ENCODE measurements at places on chromosomes 11 and 22. TPM values are rescaled to one million over a fixed set of nuclear protein-coding genes. Genes with fewer than 3 reads are reported as not detected.
A peak's percentile ranks its signal among the peaks of the same experiment; 100 is the strongest.

The CECR2 gene
- total RNA-seq = 40.5 TPM

The AIFM3 gene
- total RNA-seq = 1.8 TPM

The CTTN gene
- total RNA-seq = 239 TPM

The SCGB1C1 gene
- not detected for total RNA-seq

The MYO18B gene
- total RNA-seq = 1.9 TPM

The OR5B17 gene
- total RNA-seq = not detected

The NOL12 gene
- total RNA-seq = 17.1 TPM

The CARNS1 gene
- total RNA-seq = 0.29 TPM

GRCh38 chr11:45079943-45080719 is 66.3 kb upstream of the PRDM11 start:
- no peak overlapping the region for H3K4me3 ChIP-seq
- DNase-seq = no peak
- peaks cover 40% of the 10 kb centered on the region for H3K27me3 ChIP-seq
- H3K36me3 ChIP-seq = no peaks in the 10 kb centered on the region
- H3K27ac ChIP-seq = no peak overlapping the region

GRCh38 chr11:112437096-112437495 is 176.4 kb upstream of the PLET1 start:
- H3K4me3 ChIP-seq = no peak overlapping the region
- H3K27me3 ChIP-seq = peaks cover 3% of the 10 kb centered on the region
- no peaks in the 10 kb centered on the region for H3K36me3 ChIP-seq
- no peaks in the 10 kb centered on the region for H3K4me1 ChIP-seq

- peaks cover 1% of the 10 kb centered on the region for H3K36me3 ChIP-seq
- H3K27me3 ChIP-seq = no peaks in the 10 kb centered on the region
- no peak overlapping the region for H3K27ac ChIP-seq
- H3K4me3 ChIP-seq = no peak overlapping the region
Observed at GRCh38 chr11:7591987-7592386, 78.2 kb downstream of the PPFIBP2 start.

DNA sequence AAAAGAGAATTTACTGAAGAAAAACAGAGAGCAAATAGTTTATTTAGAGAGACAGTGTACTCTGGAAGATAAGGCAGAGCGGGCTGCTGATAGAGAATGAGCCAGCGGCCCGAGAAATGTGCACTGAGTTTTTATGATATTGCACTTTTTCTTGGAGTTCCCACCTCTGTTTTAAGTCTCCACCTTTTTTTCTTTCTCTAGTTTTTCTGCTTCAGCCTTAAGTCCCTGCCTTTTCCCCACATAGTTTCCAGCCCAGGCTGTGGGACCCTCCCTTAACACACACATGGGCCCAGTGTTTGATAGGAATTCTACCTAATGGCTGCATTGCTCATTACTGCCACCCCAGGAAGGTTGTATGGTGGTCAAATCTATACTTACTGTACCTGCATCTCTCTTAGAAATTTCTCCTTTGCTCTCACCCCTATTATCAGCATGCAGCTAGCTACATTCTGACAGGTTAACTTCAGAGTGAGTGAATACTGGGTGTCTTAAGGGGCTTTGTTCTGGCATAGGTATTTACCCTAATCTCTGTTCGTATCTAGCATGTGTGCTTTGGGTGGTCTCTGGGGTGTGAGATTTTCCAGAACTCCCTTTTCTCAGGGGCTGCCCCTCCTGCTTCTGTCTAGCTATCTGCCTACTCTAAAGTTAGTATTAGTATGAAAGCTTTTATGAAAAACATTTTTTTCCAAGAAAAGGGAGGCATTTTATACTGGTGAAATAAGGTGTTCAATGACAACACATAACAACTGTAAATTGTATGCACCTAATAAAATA is 127.3 kb upstream of the TOP3B start:
- H3K4me1 ChIP-seq = peaks cover 9% of the 10 kb centered on the region
- H3K27me3 ChIP-seq = peaks cover 47% of the 10 kb centered on the region
- H3K36me3 ChIP-seq = no peaks in the 10 kb centered on the region
- DNase-seq = no peak

GRCh38 chr11:6576471-6577373 is 26.7 kb downstream of the RRP8 start:
- no peak overlapping the region for H3K27ac ChIP-seq
- no peak for DNase-seq
- no peaks in the 10 kb centered on the region for H3K4me1 ChIP-seq
- H3K36me3 ChIP-seq = peaks cover 1% of the 10 kb centered on the region
- H3K4me3 ChIP-seq = no peak overlapping the region
- no peaks in the 10 kb centered on the region for H3K27me3 ChIP-seq

GRCh38 chr11:1639102-1639620 is 9.6 kb downstream of the KRTAP5-5 start:
- no peak for DNase-seq
- no peaks in the 10 kb centered on the region for H3K36me3 ChIP-seq
- no peak overlapping the region for H3K4me3 ChIP-seq

DNA sequence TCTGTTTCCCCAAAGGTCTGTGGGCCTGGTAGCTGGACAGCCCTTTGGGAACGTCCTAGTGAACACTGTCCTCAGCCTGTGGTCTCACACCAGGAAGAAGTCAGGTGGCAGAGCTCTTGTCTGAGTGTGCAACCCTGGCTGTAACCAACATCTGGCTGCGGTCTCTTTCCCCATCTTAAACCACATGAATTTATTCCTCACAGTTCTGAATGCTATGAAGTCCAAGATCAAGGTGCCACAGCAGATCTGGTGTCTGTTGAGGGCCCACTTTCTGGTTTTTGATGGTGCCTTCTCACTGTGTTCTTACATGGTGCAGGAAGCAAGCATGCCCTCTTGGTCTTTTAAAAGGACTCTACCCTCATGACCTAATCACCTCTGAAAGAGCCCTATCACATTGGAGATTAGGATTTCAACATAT is 2.7 kb downstream of the UPB1 start:
- H3K27me3 ChIP-seq = peaks cover 68% of the 10 kb centered on the region
- peaks cover 34% of the 10 kb centered on the region for H3K4me1 ChIP-seq
- no peak overlapping the region for H3K27ac ChIP-seq
- DNase-seq = no peak

- no peak for DNase-seq
- H3K36me3 ChIP-seq = no peaks in the 10 kb centered on the region
- peaks cover 13% of the 10 kb centered on the region for H3K4me1 ChIP-seq
- no peak overlapping the region for H3K27ac ChIP-seq
- H3K27me3 ChIP-seq = no peaks in the 10 kb centered on the region
- no peak overlapping the region for H3K4me3 ChIP-seq
Observed at GRCh38 chr11:47915374-47915773, 65.0 kb upstream of the PTPRJ start.

GRCh38 chr22:32518381-32518780 is 43.8 kb downstream of the FBXO7 start:
- H3K27ac ChIP-seq = no peak overlapping the region
- H3K27me3 ChIP-seq = no peaks in the 10 kb centered on the region
- no peaks in the 10 kb centered on the region for H3K4me1 ChIP-seq
- DNase-seq = no peak

DNA sequence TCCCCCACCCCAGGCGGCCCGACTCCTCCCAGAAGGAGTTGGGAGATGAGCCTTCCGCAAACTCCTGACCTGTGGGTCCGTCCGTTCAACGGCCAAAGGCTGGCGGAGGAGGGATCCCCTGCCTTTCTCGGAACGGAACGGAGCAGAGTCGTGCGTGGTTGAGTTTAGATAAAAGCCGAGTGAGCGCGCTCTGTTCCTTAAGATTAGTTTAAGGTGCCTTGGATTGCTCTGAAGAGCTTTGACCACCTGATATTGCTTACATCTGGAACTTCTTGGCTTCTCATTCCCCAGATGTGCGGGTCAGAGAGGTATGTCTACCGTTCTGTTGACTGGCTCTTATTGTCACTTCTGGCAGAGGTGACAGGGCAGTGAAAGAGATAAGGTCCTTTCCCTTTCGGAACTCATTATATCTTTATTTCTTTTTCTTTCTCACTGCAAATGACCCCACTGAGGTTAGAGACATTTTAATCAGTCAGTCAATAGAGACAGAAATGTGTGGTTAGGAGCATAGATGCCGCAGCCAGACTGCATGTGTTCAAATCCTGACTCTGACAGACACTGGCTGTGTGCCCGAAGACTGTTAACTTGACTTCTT is at the start of gene TRIM6:
Gene TRIM6 (plus strand): TSS at position 31 of the 595 bp plus-strand sequence. CDS start 261 bp downstream, at position 292.
- H3K36me3 ChIP-seq = no peaks in the 10 kb centered on the region
- H3K4me3 ChIP-seq = peak within 1 kb of the TSS; percentile 84
- peak; percentile 33 for DNase-seq
- H3K27me3 ChIP-seq = no peaks in the 10 kb centered on the region
- H3K4me1 ChIP-seq = peaks cover 8% of the 10 kb centered on the region
- peak within 1 kb of the TSS; percentile 86 for H3K27ac ChIP-seq

DNA sequence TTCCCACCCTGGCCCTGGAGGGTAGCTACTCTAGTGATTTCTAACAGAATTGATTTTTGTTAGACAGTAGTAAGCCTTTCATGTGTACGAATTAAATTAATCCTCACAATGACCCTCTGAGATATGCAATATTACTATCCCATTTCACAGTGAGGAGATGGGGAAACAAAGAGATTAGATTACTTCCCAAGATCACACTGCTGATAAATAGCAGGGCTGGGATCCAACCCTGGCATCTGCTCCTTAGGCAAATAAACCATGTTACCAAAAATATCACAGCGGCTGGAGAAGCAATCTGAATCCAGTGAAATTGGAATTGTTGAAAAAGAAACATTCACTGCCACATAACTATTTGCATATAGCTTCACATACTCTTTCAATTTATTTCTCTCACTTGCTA is 12.8 kb upstream of the CAVIN3 start:
- no peak for DNase-seq
- no peaks in the 10 kb centered on the region for H3K36me3 ChIP-seq

DNA sequence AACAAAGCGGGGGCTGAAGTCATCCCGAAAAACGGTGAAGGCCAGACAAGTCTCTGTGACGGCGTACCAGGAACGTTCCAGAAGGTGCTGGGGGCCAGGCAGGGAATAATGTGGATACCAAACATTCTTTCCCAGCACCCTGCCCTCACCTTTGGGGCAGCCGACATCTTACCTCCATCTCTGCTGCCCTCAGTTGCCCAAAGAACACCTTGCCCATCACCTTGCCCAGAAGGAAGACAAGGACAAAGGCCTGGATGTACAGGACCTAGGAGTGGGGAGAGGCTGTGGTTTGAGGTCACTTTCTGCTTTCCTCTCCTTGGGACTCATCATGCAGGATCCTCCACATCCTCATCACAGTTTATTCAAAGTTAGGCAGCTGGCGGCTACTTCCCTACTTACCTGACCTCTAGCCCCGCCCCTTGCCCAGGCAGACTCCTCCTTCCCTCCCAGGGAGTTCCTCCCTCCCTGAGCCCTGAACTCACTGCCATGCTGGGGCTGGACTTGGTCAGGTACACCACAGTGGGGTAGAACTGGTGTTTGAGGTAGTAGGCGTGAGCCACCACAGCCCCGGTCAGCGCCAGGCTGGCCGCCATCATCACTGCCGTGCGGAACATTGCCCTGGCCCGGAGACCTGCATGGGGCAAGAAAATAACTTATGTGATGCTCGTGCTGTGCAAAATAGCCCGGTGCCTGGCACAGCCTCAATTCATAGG is 1.2 kb downstream of the SYVN1 start:
- H3K4me1 ChIP-seq = peaks cover 20% of the 10 kb centered on the region
- no peaks in the 10 kb centered on the region for H3K27me3 ChIP-seq
- H3K27ac ChIP-seq = peak overlapping the region; percentile 100

DNA sequence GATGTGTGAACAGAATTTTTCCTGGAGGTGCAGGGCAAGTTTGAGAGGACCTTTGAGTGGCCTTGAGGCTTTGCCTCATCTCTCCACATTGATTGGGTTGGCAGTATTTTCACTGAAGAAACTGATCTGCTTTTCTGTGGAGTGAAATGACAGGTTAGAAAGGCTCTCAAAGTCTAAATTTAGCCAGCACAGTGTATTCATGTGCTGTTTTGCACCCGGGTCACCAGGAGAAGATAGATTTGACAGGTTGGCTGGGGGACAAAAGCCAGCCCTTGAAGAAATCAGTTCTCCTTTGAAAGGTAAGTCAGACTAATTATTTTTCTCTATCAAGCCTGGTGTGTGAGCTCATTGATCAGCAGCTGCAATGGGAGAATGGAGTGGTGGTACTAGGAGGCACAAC is 152.9 kb downstream of the DBX1 start:
- H3K4me3 ChIP-seq = peak overlapping the region; percentile 17
- DNase-seq = no peak
- H3K27ac ChIP-seq = peak overlapping the region; percentile 95

GRCh38 chr11:33507356-33507755 is 193.3 kb downstream of the C11orf91 start:
- peaks cover 28% of the 10 kb centered on the region for H3K27me3 ChIP-seq
- H3K4me1 ChIP-seq = no peaks in the 10 kb centered on the region
- no peaks in the 10 kb centered on the region for H3K36me3 ChIP-seq
- H3K4me3 ChIP-seq = no peak overlapping the region
- no peak for DNase-seq

- no peaks in the 10 kb centered on the region for H3K36me3 ChIP-seq
- no peak overlapping the region for H3K27ac ChIP-seq
- no peak for DNase-seq
- H3K27me3 ChIP-seq = no peaks in the 10 kb centered on the region
Observed at GRCh38 chr22:49571326-49571725, 256.3 kb downstream of the BRD1 start.

DNA sequence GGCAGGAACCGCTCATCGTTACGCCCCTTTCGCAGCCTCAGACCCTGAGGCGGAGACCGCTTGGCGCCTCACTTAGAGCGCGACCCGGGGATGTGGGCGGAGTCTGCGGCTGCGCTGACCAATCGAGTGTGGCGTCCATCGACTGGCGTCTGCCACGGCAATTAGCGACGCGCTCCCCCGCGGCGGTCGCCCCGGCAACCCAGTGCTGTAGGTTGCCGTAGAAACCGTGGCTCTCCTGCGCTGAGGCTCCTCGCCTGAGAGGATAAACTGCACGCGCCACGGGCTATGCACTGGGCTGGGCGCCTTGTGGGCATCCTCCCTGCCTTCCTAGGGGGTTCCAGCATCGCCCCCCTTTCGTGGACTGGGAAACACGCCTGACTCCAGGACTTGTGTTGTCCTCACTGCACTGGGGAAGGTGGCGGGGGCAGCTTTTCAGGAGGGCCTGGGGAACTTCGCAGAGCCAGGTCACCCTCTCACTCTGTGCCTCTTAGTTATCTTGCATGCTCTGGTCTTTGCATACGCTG is 701 bp upstream of the P2RX6 start:
- DNase-seq = peak; percentile 85
- peak overlapping the region; percentile 95 for H3K27ac ChIP-seq
- H3K4me3 ChIP-seq = peak overlapping the region; percentile 72
- H3K4me1 ChIP-seq = peaks cover 14% of the 10 kb centered on the region
- no peaks in the 10 kb centered on the region for H3K36me3 ChIP-seq

GRCh38 chr11:28835790-28836189 is 727.6 kb downstream of the METTL15 start:
- H3K27me3 ChIP-seq = no peaks in the 10 kb centered on the region
- H3K27ac ChIP-seq = no peak overlapping the region
- no peak overlapping the region for H3K4me3 ChIP-seq
- H3K36me3 ChIP-seq = no peaks in the 10 kb centered on the region
- no peak for DNase-seq

- DNase-seq = no peak
- no peak overlapping the region for H3K27ac ChIP-seq
- H3K4me1 ChIP-seq = no peaks in the 10 kb centered on the region
Observed at GRCh38 chr22:37929390-37929789, 23.3 kb downstream of the MICALL1 start.
